Dorsolateral prefrontal cortex (tissue), 122 donors: ENCODE measurements at places on chromosomes 2 and 18. TPM values are rescaled to one million over a fixed set of nuclear protein-coding genes. Genes with fewer than 3 reads are reported as not detected.

The DCC gene
- total RNA-seq = 27.1 TPM

DNA sequence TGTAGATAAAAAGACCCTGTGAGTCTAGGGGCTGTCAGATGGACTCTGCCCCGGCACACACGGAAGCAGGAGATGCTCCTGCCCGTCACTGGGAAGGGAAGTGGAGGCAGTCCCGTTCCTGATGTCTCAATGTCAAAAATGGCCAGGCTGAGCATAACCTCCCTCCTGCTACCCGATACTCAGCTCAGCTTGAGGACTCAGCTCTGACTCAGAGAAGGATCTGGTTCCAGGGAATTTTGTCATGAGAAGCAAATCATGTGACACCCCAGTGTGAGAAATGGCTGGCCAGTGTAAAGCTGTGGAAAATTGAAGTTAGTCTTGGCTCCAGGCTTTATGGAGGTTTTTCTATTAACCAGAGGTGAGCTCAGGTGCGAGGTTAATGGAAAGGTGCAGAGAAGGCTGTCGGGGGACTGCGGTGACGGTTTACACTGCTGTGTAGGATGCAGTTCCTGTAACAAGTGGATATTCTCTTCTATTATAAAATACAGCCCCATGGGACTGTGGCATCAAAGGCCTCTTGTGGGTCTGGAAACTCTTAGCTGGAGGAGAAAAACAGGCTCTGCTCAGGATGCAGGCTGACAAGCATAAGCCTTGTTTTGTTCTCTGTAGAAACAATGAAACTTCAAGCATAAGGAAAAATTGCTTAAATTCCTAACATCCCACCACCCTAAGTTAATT, 24.7 kb upstream of the AGAP1 start:
- no peak for DNase-seq

DNA sequence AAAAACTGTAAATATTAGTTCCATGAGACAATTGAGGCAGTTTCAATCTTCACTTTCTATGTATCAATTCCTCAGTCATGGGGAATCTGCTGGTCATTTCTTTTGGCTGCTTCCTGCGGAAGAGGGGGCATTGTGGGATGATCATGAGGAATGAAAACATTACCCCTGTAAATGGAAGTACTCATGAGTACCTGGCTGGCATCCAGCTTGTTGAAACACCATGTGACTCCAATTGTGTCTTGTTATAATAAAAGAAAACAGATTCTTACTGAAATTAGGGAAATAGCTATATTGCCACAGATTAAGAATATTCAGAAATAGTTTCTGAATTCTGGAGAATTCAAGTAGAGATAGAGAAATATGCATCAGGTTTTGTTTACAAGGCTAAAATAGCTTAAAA, 41.6 kb upstream of the GPR39 start:
- DNase-seq = no peak

The RAB17 gene
- 1.5 TPM for total RNA-seq

DNA sequence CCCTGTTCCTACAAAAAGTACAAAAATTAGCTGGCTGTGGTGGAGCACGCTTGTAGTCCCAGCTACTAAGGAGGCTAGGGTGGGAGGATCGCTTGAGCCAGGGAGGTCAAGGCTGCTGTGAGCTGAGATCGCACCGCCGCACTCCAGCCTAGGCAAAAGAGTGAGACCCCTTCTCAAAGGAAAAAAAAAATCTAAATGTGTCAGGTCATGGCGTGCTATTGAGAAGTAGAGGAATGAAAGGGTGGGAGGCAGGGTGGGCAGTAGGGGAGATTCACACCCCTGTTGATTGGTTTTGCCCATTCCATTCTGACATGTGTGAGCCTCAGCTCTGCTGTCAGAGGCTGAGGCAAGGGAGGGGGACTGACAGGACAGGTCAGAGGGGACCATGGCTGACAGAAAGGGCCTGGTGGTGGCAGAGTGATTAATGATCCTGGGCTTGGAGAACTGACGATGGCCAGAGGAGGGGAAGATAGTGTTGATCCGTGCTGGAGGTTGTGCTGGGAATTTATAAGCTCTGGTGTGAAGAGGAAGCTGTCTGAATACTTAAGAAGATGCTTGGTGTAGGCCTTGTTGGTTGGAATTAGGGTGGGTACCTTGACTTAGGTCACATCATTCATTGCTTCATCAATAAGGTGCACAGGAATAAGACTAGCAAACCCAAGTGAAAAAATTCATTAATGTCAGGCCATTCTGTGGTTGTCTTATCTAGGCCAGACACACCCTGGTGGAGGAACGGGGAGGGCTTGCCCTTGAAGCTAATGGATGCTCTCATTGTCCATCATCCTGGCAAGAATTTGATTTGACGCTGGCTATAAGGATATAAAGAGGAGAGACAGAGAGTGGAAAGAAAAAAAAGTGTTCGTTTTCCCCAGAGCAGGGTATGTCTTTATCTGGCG, 19.1 kb upstream of the SMARCAL1 start:
- no peak for DNase-seq

- DNase-seq = no peak
These were observed 49.2 kb upstream of the UGP2 start for GRCh38 chr2:63792530-63792929.

The PGAP1 gene
- total RNA-seq = 33.6 TPM

- no peak for DNase-seq
These were observed 100.8 kb downstream of the GALNT1 start for GRCh38 chr18:35682281-35682867.

The DNAH6 gene
- total RNA-seq = 11.9 TPM

DNA sequence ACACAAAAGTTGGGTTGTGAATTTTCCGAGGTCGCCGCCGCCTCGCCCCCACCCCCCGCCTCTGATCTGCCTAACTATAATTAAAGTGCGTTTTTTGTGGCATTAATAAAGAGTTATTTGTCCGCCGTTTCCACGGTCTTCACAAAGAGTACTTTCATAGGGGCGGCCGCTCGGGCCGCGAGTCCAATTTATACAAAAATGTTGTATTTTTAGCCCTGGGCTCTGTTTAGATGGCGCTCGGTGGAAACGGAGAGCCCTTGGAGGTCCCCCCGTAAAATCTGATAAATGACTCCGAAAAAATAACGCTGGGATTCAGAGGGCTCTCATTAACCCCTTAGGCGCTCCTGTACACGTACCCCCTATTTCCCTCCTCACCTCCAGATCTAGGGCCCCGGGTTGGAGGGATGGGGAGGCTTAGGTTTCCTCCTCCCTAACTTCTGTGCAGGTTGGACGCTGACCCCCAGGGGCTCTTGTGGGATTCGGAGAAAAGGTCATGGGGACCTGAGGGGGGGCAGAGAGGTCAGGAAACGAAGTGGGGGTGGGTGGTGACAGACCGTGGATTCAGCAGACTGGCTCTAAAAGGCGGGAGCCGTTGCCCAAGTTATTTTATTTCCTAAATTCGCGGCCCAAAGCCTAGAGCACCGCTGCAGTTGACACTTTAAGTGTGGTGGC, 1.9 kb downstream of the CYP26B1 start:
- peak; percentile 34 for DNase-seq

The ACMSD gene
- not detected for total RNA-seq

- DNase-seq = no peak
These were observed 135.6 kb downstream of the ARHGAP15 start for GRCh38 chr2:143264851-143265250.

GRCh38 chr2:202780514-202781021, 91.0 kb downstream of the ICA1L start:
- no peak for DNase-seq

- DNase-seq = no peak
These were observed 84.3 kb upstream of the LTBP1 start for GRCh38 chr2:32862269-32863055.

DNA sequence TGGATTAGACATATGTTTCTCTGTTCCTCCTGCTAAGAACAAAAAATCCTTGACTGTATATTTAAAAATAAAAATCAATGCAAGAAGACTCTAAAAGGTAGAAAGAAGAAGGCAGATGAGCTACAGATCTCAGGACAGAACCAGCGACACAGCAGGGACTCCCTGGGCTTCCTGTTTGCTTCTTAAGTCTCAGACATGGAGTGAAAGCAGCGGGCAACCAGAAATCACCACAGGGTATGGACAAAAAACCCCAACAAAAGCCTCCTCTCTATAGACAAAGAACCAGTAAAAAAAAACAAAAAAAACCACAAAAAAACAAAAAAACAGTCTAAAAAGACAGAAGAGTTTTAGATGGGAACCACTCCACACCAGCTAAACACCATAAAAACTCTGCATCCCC, 971.0 kb upstream of the GYPC start:
- DNase-seq = no peak

- no peak for DNase-seq
These were observed 520.6 kb downstream of the METTL4 start for GRCh38 chr18:2050702-2051201.

The ALPP gene
- not detected for total RNA-seq

The HOXD8 gene
- not detected for total RNA-seq

DNA sequence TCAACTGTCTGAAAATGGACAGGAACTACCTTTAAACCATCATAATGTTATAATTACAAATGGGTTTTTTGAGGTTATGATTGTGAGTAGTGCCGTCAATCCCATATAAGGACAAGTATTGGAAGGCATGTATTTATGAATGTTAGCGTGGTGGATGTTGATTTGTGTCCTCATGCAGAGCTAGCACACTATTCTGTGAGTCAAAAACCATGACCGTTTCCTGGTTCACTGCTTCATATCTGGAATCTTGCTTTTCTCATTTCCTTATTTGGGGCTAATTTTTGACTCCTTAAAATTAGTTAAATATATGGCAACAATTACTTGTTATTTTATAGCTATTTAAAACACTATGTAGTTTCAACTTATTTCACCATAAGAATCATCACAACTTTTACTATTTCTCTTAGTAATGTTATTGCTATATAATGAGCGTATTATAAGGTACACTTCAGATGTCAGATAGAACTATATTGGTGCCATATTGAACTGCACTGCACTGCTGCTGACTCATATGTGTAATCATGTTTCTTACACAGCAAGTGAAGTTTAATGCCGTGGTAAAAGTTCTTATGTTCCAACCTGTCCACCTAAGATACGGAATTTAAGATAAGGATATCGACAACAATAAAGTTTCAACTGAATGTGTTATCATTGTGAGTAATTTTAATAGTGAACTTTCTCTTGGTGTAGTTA, 192.8 kb downstream of the PTGR3 start:
- no peak for DNase-seq

The SOWAHC gene
- 3.2 TPM for total RNA-seq

The LRRC30 gene
- total RNA-seq = not detected

The NLRC4 gene
- total RNA-seq = 1.6 TPM

DNA sequence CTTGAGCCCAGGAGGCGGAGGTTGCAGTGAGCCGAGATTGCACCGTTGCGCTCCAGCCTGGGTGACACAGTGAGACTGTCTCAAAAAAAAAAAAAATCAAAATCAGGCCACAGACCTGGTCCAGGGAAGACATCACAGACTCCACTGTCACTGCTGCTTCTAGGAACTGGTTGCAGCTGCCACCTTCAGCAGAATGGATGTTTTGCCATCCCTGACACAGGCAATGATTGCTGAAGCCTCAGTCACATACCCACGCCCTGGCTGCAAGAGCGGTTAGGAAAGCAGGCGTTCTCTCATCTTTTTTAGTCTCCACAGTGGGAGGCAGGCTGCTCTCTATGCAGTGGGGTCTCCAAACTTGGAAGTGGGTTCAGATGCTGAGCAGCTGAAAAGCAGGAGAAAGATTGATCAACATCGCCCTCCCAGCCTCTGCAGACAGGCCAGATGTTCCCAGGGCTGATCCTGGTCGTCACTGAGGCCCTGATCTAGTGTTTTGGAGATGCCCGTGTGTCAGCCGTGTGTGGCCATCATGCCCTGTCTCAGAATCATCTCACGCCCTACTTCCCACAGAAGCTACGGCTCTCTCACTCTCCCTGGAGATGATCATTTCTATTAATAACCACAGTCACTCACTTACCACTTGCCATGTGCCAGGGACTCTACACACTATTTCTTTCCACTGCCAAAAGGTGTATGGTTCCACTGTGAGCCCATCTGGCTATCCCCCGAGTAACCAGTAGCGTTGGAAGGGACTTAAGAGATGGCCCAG, 91.8 kb downstream of the PLB1 start:
- no peak for DNase-seq

DNA sequence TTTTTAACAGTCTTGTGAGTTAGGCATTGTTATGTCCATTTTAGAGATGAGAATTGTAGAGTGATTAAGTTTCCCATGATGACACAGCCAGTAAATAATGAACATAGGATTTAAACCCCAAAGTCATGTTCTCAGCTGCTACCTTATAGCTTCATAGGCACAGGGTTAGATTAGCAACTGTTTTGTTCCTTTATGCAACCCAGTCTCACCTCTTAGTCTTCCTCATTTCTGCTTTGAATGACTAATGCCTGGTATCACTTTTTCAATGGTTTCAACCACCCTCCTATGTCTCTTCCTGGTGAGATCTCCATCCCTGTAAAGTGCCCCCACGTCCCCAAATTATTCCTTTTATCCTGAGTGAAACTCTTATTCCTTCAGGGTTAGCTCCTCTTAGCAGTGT, 44.3 kb downstream of the MFSD6 start:
- DNase-seq = no peak

DNA sequence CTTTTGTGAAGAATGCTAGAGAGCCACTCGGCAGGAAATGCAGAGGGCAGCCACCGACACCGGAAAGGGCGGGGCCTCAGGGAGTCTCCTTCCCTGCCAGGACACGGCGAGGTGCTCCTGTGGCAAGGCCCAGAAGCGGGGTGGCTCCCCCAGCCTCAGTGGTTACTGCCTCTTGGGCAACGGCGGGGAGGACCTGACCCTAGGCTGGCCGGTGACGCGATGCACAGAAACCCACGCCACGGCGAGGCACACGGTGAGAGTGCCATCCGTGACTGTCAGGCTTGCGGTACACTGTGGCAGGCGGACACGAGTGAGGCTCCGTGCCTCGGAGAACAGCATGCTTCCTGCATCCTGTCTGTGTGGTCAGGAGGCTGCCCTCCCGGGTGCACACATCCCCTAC, 47.8 kb downstream of the ZAP70 start:
- DNase-seq = no peak

- DNase-seq = no peak
These were observed 139.3 kb downstream of the PLCL1 start for GRCh38 chr2:197943731-197944130.

- DNase-seq = no peak
These were observed 47.3 kb downstream of the TMEM163 start for GRCh38 chr2:134671513-134671912.

GRCh38 chr2:177395351-177396065, 2.9 kb downstream of the AGPS start:
- no peak for DNase-seq

The MALL gene
- 2.7 TPM for total RNA-seq

The TMEM182 gene
- total RNA-seq = 3.8 TPM

The MEP1B gene
- 0.41 TPM for total RNA-seq

DNA sequence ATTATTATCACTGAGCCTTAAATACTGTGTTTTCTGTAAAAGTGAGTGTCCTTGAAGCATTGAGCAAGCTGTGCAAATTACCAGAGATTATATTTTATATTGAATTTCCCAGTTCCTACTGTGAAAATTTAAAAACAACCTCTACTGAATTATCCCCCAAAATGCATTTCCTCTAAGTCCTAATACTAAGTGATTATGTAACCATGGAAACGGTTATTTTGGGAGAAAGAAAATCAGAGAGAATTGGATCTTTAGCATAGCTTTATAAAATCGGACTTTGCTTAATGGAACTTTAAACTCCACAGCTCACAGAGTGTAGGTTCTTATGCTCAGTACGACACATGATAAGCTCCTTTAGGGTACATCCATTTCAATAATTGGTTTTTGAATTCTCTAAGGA, 19.3 kb upstream of the CHMP1B start:
- DNase-seq = no peak

- DNase-seq = no peak
These were observed 49.9 kb downstream of the WDPCP start for GRCh38 chr2:63538390-63538789.

The KIAA2012 gene
- 3.0 TPM for total RNA-seq
